ENCODE measurements at places on chromosomes 1 and 21.

- no peak for DNase-seq
Measured at GRCh38 chr1:177044390-177044789, 120.1 kb downstream of the ASTN1 start.

GRCh38 chr1:54012008-54012325, 6.0 kb downstream of the LDLRAD1 start:
- no peak for DNase-seq

DNA sequence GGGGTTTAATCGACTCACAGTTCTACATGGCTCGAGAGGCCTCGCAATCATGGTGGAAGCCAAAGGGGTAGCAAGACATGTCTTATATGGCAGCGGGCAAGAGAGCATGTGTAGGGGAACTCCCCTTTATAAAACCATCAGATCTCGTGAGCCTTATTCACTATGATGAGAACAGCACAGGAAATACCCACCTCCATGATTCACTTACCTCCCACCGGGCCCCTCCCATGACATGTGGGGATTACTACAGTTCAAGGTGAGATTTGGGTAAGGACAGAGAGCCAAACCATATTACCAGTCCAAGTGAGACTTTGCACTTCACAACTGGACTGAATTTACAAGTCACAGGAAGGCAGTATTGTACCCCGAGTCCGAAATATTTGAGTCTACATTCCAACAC, 73.9 kb upstream of the ANGPTL1 start:
- DNase-seq = no peak

GRCh38 chr1:167474191-167474641, 44.1 kb downstream of the CD247 start:
- no peak for DNase-seq

DNA sequence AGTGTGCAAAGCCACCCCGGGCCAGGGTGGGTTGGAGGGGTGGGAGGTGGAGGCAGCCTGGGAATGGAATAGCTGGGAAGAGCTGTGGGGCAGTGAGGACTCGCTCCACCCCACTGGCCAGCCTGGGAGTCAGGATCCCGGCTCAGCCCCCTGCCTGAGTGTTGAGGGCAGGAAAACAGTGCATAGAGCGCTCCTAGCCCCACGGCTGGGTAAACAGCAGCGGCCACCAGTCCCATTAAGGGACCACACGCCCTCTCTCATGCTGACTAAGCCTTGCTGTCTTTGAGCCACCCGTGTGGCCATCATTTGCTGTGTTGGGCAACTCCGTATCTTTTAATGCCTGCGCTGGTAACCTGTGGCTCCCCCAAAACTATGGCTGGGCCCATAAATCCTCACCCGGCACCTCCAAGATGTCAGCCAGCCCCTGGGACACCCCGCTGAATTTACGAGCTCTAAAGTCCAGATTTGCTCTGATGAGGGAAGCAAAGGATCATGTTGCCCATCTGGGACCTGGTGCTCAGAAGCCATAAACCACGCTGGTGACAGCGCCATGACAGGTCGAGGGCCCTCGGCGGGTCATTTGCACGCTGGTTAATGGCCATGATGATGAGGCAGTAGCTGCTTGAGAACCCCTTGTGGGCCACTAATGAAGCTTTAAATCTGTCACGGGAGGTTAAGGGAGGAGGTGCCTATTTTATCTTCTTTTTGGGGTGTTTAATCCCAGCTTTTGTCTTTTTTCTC, 34.9 kb downstream of the SYF2 start:
- peak; percentile 58 for DNase-seq

DNA sequence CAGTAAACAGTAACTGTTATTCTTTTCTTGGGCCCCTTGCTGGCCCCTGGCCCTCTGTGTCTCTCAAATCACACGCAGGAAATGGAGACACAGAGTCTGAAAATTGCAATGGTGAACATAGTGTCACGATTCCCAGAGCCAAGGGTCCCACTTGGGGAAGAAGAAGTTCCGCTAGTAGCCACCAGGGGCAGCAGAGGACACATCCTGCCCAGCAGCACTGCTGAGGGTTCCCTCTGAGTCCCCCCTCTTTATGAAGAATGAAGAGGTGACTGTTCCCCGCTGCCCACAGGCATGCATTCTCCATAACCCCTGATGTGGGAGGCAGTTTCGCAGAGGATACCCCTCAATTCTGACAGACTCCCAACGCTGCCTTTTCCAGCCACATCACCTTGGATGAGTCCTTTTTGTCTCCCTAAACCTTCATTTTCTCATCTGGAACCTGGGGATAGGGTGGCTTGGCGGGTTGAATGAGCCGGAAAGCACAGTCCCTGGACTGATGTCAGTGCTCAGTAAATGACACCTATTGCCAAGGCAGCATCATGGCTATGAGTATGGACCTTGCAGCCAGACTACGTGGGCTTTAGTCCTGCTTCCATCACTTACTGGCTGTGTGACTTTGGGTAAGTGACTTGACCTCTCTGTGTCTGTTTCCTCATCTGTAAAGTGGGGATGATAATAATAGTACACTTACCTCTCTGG, 238.0 kb upstream of the TMEM51 start:
- peak; percentile 88 for DNase-seq

GRCh38 chr21:43624339-43624738, 34.9 kb downstream of the HSF2BP start:
- no peak for DNase-seq

GRCh38 chr1:40040511-40041465, at the start of gene CAP1:
CAP1 (plus strand) TSS chr1:40040729; CDS start chr1:40059347, 18,618 bp downstream.
- peak; percentile 99 for DNase-seq

All from eye (tissue), 1 donor.